ENCODE measurements at places on chromosomes 7 and 10. TPM values are rescaled to one million over a fixed set of nuclear protein-coding genes. Genes with fewer than 3 reads are reported as not detected.

DNA sequence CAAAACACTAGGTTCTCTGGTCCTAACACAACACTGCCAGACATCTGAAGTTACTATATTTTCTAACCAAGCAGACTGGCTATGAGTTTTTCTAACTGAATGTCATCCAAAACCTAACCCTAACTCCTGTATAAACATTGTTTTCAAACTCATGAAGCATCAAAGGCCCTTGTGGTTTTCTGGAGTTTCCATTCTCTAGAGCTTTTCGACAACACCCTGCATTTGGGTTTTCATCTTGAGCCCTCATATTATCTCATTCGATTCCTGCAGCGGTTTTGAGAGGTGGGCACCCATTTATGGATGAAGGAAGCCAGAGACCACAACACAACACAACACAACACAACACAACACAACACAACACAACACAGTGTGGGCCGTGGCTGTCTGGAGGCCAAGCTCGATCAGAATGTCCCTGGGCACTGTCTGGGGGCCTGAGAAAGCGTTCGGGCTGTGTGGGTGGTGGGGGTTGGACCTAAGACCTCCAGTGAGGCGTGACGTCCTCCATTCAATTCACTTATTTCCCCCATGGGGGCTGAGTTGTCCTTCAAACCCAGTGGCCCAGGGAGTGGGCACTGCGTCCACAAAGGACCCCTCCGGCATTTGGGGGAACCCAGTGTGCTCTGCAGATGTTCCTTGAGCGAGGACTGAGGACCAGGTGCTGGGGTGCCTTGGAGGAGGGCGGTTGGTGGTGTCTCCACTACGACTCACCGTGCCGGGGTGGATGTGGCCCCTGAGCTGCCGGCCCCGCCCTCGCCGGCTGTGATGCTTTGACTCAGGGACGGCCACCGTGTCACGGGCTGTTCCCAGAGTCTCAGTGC is 490.4 kb downstream of the DNAJB6 start:
- no peak for DNase-seq

Gene ENTPD7
- 4.9 TPM for total RNA-seq

DNA sequence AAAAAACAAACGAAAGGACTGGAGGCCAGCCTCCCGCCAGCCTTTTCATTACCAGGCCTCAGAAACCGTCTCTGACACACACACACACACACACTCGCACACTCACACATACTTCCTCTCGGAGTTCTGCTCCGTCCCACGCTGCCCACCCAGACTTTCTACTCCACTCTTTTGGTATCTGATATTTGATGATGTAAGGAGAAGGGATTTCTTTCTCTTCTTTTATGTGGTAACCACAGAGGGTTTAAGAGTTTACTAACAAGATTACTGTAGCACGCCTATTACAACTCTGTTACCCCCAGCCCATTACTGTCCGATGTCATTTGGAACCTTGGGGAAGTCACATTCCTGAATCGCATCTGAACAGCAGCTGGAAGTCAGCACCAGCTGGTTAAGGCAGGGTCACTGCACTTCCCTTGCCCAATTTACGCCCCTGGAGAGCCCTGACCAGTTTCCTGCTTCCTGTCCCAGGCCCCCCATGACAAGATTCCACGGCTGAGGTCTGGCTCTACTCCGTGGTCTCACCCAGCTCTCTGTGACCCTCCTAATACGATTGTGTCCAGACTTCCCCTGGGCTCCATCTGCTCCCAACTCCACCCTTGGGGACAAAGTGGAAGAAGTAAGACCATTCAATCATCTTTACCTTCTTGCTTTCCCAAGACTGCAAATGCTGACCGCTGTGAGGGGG is 1.1 kb downstream of the DENND2A start:
- no peak for DNase-seq

GRCh38 chr7:138417078-138417700 is 42.9 kb upstream of the TRIM24 start:
- DNase-seq = no peak

- no peak for DNase-seq
Measured at GRCh38 chr7:159096736-159097581, 47.7 kb downstream of the VIPR2 start.

Gene EGR2
- total RNA-seq = 0.41 TPM

Gene PYROXD2
- total RNA-seq = 1.2 TPM

DNA sequence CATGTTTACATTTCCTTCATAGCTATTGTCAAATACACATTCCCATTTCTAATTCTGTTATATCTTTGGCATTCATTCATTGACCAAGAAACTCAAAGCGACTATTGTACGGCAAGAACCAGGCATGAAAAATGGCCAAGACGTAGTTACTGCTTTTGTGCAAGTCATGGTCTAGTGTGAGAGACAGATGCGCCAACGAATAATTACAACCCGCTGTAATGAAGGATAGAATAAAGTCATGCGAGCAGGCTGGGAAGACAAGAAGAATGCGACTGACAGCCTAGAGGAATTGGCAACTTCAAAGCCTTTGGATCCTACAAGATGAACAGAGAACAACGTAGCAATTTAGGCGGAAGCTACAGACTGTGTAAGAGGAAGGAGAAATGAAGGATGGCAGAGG is 221.2 kb downstream of the CALN1 start:
- no peak for DNase-seq

DNA sequence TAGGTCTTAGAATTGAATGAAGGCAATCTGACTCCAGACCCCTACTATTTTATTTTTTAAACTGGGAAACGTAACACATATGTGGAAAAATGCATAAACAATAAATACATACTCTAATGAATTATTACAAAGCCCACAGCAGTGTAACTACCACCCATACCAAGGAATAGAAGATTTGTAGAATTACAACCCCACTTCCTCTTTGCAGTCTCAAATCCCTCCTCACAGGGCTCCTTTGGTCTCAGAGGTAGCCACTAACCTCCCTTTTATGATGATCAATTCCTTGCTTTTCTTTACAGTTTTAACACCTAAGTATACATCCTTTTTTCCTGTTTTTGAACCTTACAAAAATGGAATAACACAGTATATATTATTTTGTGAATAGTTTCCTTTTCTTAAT is 6.7 kb upstream of the CCDC126 start:
- DNase-seq = no peak

Gene ANKRD30A
- not detected for total RNA-seq

All from Karpas-422 (cell line).